ENCODE measurements at places on chromosomes 5 and 9.

DNA sequence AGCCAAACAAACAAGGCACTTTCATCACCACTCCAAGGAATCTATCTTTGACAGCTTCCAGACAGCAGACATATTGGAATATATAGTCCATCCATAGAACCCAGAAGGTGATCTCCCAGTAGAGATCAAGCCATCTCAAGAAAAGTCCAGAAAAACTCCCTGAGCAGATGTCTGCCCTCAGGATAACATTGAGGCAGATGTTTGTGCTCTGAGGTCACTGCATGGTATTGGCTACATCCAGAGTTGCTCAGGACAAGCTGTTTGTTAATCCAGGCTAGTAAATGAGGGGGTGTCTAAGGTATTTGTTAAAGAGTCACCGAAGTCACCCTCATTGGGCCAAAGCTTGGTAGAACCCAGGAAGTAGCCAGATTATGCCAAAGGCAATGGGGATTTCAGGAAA lies 556.3 kb upstream of the KLF4 start:
- DNase-seq, result no peak

DNA sequence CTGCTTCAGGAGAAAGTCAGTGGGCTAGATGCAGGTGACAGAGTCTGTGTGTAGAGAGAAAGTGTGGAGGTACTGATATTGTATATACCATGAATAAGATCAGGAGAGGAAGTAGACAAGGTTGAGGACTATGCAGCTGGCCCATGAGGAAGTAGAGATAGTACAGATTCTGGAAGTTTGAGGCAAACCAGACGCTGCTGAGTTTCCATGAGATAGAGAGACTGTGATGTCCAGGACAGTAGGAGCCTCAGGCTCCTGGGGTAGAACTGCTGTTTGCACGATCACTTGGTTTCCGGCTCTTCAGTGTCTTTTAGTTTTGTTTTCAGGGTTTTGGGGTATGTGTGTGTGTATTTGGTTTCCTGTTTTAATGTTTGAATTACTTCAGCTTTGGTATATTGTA lies 13.6 kb downstream of the OTULINL start:
- no peak for DNase-seq

DNA sequence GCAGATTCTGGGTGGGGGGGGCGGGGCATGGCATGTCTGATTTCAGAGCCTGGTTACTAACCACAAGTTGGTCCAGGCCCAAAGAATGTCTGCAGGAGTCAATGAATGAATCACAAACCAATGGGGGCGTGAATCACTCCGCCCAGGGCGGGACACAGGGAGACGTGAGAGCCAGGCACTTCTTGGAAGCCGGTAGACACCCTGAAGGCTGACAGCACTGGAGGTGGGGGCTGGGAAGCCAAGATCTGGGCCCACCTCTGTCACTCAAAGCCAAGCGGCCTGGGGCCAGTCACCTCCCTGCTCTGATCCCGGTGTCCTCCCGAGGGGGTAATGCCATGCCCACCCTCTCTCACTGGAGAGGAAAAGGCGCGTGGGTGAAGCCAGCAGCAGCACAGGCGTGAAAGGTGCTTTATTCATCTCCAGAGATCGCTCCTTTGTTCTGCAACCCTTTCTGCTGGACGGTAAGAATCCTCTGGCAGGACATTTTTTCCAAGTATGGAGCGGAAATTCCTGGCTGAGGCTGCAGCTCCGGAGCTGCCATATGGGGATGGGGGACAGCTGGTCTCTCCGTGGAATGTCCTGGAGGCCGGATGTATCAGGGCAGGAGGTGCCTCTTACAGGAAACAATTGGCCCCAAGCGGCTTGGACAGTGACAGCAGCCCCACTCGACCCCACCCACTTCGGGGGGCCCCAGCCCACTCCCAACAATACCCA lies 85.0 kb downstream of the STK10 start:
- DNase-seq, result peak; percentile 77

- DNase-seq, result no peak
Observed at GRCh38 chr9:75152416-75152815, 64.1 kb downstream of the OSTF1 start.

GRCh38 chr5:158933494-158934318 lies 166.0 kb downstream of the EBF1 start:
- no peak for DNase-seq

GRCh38 chr9:8437876-8438275 lies 638.3 kb upstream of the DMAC1 start:
- DNase-seq, result no peak

GRCh38 chr5:43429706-43430105 lies 17.5 kb upstream of the CCL28 start:
- no peak for DNase-seq

DNA sequence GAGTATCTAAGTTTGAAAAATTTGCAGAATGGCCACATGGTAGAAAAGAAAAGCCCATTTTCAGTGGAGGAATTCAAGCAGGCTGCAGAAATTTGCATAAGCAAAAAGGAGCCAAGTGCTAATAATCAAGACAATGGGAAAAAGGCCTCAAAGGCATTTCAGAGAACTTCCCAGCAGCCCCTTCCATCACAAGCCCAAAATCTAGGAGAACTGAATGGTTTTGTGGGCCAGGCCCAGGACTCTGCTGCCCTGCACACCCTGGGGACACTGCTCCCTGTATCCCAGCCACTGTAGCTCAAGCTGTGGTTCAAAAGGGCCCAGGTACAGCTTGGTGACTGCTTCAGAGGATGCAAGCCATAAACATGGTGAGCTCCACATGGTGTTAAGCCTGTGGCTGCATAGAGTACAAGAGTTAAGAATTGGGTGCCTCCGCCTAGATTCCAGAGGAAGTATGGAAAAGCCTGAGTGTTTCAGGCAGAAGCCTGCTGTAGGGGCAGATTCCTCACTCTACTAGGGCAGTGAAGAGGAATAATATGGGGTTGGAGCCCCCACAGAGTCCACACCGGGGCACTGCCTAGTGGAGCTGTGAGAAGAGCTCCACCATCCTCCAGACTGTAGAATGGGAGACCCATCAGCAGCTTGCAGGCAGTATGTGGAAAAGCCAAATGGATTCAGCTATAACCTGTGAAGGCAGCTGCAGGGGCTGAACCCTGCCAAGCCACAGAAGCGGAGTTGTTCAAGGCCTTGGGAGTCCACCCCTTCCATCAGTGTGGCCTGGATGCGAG lies 720.7 kb upstream of the CTNND2 start:
- DNase-seq, result peak; percentile 57

DNA sequence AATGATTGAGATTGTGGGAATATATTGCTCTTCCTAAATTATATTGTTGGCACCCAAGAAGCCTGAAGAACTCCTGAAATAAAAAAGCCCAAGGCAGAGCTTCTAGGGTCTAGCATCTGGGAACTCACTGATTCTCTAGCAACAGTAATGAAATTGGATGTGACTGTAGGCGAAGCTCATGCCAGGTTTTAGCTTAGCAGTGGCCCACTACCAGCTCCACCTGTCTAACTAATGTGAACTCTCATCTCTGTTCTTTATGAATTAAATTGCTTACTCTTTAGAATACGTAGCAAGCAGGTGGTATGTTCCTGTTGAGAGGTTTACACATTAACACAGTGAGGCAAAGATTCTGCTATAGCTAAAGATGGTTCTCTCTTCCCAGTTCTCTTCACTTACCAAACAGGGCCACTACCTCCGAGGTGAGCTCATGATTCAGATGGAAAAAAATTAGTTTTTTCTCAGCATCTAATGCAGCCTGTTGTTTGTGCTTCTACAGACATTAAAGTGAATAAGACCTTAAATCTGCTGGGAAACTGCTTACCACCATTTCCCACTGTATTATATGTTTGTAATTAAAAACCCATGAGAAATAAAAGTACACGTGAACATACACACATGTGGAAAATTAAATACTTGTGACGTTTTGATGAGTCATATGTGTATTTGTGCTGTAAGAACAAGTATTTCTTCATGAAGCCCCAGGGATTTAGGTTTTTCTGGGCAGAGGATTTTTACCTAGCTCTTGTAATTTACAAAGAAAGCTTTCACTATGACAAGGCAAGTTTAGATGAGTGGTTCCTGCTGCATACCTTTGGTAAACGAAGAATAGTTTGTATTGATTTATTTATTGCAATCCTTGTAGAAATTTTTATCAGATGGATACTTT lies 360.1 kb downstream of the KDM4C start:
- DNase-seq, result no peak

DNA sequence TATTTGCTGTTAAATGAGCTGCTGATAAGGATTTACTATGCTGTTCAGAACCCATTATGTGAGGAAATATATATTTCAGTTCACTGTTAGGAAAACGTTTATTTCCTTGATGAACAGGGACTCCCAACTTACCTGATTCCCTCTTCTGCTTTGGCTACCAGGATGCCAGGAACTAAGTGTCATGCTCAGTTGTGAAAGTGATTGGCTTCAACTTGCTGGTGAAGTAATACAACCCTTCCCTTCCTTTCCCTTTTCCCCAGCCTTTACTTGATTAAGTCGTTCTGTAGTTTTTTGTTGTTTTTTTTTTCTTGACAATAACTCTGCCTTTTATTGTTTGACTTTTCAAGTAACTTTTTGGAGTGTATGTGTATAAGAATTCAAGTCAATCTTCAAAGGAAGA lies 309.3 kb downstream of the DOCK8 start:
- no peak for DNase-seq

GRCh38 chr9:115717711-115718173 lies 435.8 kb upstream of the PAPPA start:
- no peak for DNase-seq

GRCh38 chr5:1745796-1746370 lies 53.8 kb downstream of the MRPL36 start:
- DNase-seq, result no peak

GRCh38 chr9:16121168-16121567 lies 568.3 kb downstream of the CCDC171 start:
- no peak for DNase-seq

- no peak for DNase-seq
Observed at GRCh38 chr9:96587338-96588315, 32.0 kb downstream of the CDC14B start.

- DNase-seq, result peak; percentile 65
Observed at GRCh38 chr9:101566904-101567724, 27.7 kb downstream of the PPP3R2 start.

- DNase-seq, result no peak
Observed at GRCh38 chr5:164057121-164057520, 551.7 kb downstream of the MAT2B start.

GRCh38 chr5:79261897-79262296 lies 26.0 kb downstream of the JMY start:
- DNase-seq, result peak; percentile 67

- peak; percentile 49 for DNase-seq
Observed at GRCh38 chr5:176441921-176442323, 6.3 kb upstream of the FAF2 start.

GRCh38 chr5:129804705-129805104 lies 56.8 kb downstream of the MINAR2 start:
- DNase-seq, result peak; percentile 43

- peak; percentile 34 for DNase-seq
Observed at GRCh38 chr5:173764332-173765028, 123.7 kb upstream of the CPEB4 start.

DNA sequence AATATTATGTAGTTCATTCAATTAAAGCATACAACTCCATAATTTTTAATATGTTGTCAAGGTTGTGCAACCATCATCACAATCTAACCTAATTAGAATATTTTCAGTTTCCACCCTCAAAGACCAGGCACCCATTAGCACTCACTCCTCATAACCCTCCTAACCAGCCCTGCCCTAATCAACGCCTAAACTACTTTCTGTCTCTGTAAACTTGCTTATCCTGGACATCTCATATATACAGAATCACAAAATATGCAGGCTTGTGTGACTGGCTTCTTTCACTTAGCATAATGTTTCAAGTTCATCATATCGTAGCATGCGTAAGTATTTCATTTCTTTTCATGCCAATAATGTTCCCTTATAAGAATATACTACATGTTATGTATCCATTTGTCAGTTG lies 134.8 kb upstream of the NFIL3 start:
- DNase-seq, result no peak

DNA sequence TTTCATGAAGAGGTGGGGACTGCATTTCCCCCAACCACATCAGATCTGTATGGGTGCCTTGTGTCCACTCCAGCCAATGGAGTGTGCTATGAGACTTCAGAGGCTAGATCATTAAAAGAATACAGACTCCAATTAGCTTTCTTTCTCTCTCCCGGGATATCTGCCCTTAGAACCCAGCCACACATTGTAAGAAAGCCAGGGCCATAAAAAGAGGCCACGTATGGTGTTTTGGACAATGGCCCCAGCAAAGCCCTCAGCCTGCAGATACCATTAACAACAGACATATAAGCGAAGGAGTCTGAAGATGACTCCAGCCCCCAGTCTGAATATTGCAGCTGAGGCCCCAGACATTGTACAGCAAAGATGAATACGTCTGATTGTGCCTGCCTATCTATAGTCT lies 21.5 kb downstream of the IL6ST start:
- DNase-seq, result no peak

DNA sequence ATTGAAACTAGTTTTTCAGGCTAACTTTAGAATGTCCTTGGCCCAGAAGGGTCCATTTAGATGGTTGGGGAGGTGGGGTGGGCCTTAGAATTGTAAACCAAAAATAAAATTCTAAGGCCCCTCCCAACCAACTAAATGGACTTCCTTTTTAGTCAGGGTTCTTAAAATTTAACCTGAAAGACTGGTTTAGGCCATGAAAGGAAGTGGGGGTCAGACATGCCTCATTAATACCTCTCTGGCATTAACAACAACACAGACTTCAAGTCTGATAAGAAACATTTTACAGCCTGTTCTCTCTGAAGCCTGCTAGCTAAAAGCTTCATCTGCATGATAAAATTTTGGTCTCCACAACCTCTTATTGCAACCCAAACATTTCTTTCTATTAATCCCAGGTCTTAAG lies 65.5 kb upstream of the TNC start:
- no peak for DNase-seq

DNA sequence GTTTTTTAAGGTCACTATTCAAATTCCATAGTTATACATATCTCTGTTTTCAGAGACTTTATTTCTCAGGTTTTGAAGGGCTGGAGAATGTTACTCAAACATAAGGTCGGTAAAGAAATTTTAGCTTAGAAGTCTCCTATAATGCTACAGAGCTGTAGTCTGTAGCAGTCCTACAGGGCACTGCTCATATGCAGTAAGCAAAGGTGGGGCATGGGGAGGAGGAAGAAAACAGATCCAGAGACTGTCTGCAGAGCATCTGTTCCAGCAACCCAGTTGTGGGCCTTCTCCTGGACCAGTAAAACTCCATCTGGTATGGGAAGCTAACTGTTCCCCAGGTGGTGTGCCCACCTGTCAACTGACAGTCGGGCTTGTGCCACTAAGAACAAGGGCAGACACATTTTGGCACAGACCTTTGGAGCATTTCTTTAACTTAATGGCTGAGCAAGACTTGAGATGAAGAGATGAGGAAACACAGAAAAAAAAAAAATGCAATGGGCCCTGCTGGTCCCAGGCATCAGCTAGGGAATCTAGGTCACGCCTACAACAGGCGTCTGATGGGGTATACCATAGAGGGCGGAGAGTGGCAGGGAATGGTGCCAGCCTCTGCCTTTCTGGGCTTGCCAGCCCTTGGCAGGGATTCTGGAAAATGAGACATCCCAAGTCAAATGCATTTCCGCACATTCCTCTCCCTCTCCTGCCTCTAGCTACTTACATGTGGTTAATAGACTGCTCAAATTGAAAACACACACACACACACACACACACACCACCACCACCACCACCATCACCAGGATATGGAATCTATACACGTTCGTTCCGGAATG lies 218.9 kb downstream of the ARL15 start:
- DNase-seq, result no peak

GRCh38 chr5:167783145-167783817 lies 508.2 kb upstream of the WWC1 start:
- no peak for DNase-seq

- DNase-seq, result no peak
Observed at GRCh38 chr5:16780325-16780724, 155.8 kb downstream of the MYO10 start.
